Hindlimb muscle (tissue), 1 donor: ENCODE measurements at places on chromosomes 6 and 20.

DNA sequence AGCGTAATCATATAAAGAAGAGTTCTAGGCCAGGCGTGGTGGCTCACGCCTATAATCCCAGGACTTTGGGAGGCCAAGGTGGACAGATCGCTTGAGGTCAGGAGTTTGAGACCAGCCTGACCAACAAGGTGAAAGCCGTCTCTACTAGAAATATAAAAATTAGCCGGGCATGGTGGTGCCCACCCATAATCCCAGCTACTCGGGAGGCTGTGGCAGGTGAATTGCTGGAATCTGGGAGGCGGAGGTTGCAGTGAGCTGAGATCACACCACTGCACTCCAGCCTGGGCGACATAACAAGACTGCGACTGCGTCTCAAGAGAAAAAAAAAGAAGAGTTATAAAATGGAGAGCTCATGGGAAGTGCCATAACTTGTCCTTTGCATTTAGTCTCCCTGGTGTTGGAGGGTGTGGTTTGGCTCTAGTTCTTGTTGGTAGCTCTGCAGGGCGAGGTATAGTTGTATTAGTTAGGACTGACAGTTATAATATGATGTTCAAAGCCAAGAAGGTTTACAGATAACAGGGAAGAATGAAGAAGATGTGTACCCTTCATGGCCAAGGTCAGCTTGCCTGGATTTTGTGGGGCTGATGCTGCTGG is 54.8 kb downstream of the UTRN start:
- no peak for DNase-seq

- DNase-seq, result no peak
These were observed 118.7 kb upstream of the MLIP start for GRCh38 chr6:53992522-53992921.

GRCh38 chr20:50335105-50335504 is 144.5 kb downstream of the CEBPB start:
- DNase-seq, result no peak

DNA sequence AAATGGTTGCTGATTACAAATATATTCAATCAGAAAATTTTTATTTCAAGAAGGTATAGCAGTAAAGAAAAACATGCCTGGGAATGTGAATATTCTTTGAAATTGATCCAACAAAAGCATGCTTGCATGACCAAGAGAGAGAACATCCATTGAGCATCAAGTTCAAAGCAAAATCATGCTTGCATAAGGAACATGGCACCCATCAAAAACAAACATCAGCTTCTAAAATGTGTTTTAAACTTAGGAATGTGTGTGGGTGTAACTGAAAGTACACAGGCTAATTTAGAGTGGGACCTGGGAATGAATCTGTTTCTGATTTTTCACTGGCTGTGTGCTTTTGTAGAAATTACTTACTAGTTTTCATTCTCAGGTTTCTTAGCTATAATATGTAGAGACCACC is 5.6 kb downstream of the SLC17A5 start:
- no peak for DNase-seq

GRCh38 chr20:59598625-59599310 is 5.6 kb upstream of the PHACTR3 start:
- peak; percentile 24 for DNase-seq

DNA sequence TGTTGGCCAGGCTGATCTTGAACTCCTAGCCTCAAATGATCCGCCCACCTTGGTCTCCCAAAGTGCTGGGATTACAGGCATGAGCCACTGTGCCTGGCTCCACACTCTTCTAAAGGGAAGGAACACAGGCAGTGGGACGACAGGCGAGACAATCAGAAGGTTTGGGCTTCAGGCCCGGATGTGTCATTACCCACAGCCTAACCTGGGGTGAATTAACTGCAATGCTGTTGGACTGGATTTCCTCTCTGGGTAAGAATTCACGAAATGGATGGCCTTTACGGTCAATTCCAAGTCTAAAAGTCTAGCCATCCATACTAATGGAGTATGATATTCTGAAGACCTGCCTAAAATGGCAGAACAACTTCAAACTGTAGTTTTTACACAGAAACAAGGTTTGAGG is 83.7 kb upstream of the CCDC28A start:
- DNase-seq, result no peak

GRCh38 chr20:62860924-62861691 is 514 bp downstream of the TCFL5 start:
- no peak for DNase-seq

- no peak for DNase-seq
These were observed 72.5 kb downstream of the FAM50B start for GRCh38 chr6:3921663-3922062.
